ENCODE measurements at places on chromosomes 2 and 18. TPM values are rescaled to one million over a fixed set of nuclear protein-coding genes. Genes with fewer than 3 reads are reported as not detected.

Gene ZNF892
- 9.9 TPM for total RNA-seq

Gene TMBIM1
- total RNA-seq: 152 TPM

Gene MC4R
- not detected for total RNA-seq

Gene MROH2A
- not detected for total RNA-seq

DNA sequence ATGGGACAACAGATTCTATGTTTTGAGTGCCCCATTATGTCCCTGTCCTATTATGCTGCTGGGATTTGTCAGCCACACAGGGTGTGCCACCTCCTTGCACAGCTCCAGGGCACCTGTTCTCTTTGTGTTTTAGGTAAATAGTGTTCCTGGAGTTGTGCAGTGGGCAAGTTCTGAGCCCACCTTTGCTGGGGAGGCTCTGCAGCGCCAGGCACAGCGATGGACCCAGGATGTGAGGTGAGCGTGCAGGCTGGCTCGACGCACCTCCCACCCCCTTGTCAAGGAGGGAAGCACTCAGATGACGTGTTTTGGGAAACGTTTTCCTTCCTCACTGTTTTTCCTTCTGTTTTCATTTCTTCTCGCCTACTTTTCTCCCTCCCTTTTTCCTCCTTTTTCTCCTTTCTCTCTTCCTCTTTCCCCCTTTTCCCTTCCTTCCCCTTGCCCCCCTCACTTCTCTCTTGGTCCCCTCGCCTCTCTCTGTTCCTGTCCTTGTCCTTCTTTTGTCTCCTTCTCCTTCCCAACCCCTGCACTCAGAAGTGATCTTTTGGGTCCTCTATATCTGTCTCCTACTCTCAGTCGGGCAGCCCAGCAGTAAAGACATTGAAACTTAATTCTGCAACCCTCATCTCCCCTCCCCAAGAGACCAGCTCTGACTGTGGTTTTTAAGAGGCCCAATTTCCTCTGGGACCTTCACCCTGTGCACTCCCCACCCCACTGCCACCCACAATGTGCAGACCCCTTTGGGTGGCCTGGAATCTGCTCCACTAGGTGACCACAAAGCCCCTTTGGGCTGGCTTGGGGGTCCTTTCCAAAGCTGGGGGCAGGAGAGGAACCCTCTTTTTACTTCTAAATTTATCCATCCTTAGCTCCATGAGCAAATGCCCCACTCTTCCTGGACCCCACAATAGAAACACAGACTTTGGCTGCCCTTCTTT, 104.0 kb downstream of the MCFD2 start:
- DNase-seq: no peak

DNA sequence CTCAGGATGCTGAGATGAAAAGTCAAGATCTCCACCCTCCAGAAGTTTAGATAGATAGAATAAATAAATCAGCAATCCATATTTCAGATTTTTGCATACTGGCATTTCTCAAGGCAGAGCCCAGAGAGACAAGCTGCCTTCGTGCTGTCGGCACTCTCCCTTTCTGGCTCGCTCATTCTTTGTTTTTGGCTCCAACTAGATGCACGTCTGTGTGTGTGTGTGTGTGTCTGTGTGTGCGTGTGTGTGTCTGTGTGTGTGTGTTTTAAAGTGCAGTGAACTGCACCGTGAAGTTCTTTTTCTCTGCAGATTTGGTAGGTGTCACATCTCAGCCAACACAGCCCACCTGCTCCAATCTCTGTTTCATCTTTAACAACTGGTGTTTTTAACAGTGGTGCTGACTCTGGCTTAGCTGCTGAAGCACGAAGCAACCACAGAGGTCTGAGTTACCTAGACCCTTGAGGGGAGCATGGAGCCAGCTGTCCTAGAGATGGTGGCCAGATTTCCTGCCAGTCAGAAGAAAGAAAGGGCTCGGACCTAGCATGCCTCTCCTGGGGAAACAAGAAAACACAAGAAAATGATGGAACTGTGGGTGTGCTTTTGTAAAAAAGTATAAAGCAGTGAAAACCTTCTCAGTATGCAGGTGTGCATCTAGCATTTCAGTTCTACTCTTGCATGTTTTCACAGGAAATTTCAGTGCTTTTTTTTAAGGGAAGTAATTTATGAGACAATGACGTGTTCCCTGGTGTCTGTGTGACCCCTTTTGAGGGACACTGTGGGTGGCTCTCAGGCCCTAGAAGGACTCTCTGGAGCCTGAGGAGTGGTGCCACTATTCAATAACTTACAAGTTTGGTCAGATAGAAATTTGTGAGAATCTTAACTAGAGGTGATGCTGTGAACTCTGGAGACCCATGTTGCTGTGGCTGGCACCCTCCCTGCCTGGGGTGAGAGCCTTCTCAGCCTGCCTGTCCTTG, 364.3 kb downstream of the RNF144A start:
- DNase-seq: no peak

GRCh38 chr18:4547126-4547525, 92.0 kb upstream of the DLGAP1 start:
- DNase-seq: no peak

DNA sequence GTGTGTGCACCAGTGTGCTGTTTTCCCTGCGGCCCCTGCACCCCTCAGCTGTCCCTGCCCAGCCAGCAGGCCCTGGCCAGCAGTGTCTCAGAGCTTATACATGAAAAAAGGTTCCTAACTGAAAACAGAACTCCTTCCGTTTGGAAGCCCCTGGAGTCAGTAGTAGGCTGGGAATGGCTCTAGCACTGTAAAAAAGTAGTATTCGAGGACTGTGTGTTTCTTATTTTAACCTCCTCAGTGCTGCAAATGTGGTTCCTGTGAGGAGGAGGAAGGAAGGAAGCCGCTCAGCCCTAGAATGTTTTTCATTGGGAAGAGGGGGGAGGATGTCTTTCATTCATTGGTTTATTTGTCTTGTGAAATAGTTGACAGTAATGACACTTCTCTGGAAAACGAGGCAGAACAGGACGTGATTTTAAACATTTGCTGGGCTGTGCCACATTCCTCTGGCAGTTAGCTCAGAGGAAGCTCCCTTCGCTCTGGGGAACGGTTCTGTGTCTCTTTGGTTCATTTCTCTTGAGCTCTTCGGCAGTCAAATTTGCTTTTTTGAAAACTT, 103.5 kb downstream of the SPTBN1 start:
- peak; percentile 82 for DNase-seq

Measured in sigmoid colon (tissue), 7 donors.